ENCODE measurements at places on chromosomes 12 and 14.

DNA sequence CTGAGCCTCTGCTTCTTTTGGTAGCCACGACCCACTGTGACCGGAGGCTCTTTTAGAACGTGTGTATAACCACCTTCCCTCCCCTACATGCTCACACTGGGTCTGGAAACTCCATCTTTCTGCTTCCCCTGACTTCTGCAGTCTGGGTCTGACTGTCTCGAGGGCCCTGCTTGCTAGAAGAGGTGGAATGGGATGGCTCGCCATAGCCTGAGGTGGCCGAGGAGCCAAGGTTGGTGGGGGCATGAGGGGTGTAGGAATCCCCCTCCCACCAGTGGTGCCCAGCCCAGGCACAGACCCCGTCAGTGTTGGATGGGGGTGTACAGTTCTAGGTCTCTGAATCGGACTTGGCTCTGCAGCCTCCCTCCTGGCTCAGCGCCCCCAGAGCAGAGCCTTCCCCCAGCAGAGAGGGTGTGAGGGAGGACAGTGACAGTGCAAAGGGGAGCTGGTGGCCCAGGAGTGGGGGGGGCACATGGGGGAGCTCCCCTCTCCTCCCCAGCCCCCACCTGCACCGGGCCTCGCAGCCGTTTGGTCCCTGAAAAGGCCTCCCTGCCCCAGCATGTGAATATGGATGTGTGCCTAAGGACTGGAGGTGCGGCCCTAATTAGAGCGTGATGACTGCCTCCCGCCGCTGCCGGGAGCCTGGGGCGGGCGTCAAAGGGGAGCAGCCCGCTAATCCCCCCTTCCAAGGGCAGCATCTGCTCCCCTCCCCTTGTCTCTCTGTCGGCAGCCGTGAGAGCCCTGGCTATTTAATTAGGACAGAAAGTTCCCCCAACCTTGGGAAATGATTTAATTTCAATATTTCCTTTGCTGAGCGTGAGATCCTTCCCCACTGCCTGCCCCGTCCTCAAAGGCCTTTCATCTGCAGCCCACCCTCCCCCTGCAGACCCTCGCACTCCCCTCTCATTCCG is 196.2 kb upstream of the C14orf180 start:
- DNase-seq: no peak
- no peaks in the 10 kb centered on the region for H3K27me3 ChIP-seq
- no peak overlapping the region for H3K4me3 ChIP-seq
- no peak overlapping the region for H3K27ac ChIP-seq

DNA sequence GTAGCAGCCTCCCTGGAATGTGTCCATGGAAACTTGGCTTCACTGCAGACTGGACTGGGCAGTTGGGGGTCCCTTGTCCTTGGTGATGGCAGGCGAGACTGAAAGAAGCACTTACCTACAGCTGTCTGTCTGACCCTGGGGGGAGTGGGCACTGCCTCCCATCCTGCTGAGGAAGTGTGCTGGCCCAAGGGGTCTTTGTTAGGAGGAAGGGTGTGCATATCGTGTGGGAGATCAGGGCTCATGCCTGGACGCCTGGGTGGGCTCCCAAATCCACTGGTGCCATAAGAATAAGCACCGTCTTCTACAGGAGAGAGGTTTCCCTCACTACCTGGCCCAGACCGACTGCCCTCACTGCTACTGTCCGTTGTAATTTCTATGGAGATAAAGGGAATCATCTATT is 81.4 kb downstream of the PIWIL1 start:
- H3K27ac ChIP-seq: no peak overlapping the region
- no peaks in the 10 kb centered on the region for H3K27me3 ChIP-seq
- no peaks in the 10 kb centered on the region for H3K36me3 ChIP-seq
- H3K4me1 ChIP-seq: no peaks in the 10 kb centered on the region
- no peak overlapping the region for H3K4me3 ChIP-seq

DNA sequence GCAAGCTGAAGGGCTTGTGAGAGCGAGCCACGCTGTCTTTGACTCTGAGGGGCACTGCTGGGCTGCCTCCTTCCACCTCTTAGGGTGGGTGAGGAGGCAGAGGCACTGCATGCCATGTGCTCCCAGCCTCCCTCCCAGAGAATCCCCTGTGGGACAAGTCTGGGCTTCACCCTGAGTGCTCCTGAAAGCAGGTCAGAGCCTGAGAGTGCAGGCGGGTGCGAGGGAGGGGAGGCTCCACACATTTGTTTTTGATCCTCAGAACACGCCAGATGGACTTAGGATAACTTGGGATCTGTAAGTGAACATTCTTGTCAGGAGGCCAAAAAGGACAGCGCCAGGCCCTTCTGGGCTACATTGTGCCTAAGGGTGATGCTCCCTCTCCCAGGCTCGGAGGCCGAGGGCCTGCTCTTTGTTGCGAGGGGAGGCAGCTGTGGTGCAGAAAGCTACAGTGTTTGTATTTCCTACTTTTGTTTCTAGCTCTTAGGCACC is 155.4 kb downstream of the TMX1 start:
- no peak for DNase-seq
- H3K36me3 ChIP-seq: no peaks in the 10 kb centered on the region
- no peak overlapping the region for H3K4me3 ChIP-seq

- H3K4me1 ChIP-seq: peaks cover 14% of the 10 kb centered on the region
- no peak overlapping the region for H3K4me3 ChIP-seq
- no peak overlapping the region for H3K27ac ChIP-seq
- H3K36me3 ChIP-seq: peaks cover 13% of the 10 kb centered on the region
- DNase-seq: no peak
- H3K27me3 ChIP-seq: no peaks in the 10 kb centered on the region
These were observed 54.7 kb downstream of the ATG14 start for GRCh38 chr14:55356913-55357312.

DNA sequence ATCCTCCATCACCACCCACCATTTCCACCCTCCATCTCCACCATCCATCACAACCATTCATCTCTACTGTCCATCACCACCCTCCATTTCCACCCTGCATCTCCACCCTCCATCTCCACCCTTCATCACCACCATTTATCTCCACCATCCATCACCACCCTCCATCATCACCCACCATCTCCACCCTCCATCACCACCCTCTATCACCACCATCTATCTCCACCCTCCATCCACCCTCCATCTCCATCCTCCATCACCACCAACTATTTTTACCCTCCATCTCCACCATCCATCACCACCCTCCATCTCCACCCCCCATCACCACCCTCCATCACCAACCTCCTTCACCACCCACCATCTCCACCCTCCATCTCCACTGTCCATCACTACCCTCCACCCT is 4.7 kb upstream of the CEP170B start:
- H3K27me3 ChIP-seq: peaks cover 5% of the 10 kb centered on the region
- no peaks in the 10 kb centered on the region for H3K36me3 ChIP-seq
- no peak for DNase-seq
- H3K27ac ChIP-seq: no peak overlapping the region

DNA sequence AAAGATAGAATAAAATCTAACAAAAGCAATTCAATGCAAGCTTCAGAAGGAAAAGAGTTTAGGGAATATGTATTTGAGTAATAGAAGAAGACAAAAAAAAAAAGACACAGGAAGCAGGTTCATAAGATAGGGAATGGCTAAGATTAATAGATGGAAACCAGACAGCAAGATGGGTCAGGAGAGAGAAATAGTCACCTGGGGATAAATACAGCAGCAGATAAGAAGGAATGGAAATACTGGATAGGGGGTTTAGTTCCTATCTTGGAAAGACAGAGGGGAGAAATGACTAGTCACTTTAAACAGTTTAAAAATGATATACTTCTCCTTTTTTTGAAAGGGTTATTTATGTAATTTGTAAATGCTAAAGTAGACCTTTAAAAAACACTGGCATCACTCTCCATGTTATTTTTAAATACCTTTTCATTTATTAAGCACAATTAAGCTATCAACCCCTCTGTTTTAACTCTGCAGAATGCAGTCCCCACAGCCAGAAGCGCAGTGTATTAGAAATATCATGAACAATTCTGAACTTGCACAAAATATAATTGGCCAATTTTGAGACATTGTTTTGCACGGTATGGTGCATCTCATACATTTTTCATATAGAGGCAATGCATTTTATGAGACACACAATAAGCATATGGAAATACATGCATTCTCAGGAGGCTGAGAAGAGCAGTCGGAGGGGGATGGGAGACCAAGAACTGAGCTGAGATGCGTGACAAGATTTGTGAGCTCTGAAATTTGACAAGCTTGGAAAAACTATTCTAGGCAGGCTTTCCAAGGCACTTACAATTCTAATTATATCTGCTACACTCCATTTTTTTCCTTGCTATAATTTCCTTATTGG is 303.4 kb upstream of the PRICKLE1 start:
- no peaks in the 10 kb centered on the region for H3K27me3 ChIP-seq
- no peaks in the 10 kb centered on the region for H3K4me1 ChIP-seq
- no peak overlapping the region for H3K4me3 ChIP-seq
- H3K27ac ChIP-seq: no peak overlapping the region
- H3K36me3 ChIP-seq: no peaks in the 10 kb centered on the region

DNA sequence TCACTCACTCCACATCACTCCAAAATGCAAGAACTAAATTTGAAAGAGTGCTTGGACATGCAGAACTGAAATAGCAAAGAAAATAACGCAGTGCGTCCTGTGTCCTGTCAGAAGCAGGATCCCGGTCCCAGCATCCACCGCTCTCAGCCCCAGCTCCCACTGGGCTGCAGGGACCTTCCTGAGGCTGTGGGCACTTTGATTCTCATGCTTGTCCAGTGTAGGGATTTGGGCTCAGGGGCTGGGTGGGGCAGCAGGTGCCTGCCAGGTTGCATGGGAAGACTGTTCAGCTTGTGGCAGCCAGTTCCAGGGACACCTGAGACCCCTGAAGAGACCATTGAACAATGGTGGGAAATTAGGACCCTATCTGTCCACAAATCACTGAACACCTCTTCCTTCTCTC is 140.0 kb upstream of the FKBP4 start:
- no peaks in the 10 kb centered on the region for H3K27me3 ChIP-seq
- no peaks in the 10 kb centered on the region for H3K4me1 ChIP-seq
- no peaks in the 10 kb centered on the region for H3K36me3 ChIP-seq
- no peak overlapping the region for H3K4me3 ChIP-seq
- no peak overlapping the region for H3K27ac ChIP-seq

All from natural killer cell (primary cell).